Stimulated activated CD8-positive, alpha-beta memory T cell treated with anti-CD3 and anti-CD28 coated beads, Interleukin-4, amount 100 ng/mL, for 24 hours (primary cell): ENCODE measurements at places on chromosomes 7 and 10.

DNA sequence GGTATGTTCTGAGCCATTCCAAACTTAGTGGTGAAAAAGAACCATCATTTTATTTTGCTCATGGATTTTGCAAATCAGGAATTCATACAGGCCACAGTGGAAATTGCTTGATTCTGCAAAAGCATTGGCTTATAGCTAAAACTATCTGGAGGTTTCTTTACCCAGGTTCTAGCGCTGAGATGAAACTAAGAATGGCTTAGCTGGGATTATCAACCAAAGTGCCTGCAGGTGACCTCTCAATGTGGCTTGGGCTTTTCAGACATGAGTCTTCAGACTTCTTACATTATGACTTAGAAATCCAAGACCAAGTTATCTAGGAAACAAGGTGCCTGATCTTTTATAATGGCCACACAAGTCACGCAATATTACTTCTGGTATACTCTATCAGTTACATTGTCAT, 140.1 kb downstream of the HGF start:
- DNase-seq = no peak

DNA sequence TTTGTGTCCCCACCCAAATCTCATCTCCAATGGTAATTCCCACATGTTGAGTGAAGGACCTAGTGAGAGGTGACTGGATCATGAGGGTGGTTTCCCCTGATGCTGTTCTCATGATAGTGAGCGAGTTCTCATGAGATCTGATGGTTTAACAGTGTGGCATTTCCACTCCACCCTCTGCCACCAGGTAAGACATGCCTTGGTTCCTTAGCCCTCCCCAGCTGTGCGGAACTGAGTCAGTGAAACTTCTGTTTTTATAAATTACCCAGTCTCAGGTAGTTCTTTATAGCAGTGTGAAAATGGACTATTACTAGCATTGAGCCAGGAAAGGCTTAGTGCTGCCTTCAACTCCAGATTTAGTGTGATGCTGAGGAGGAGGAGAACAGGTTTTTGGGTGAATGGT, 222.2 kb downstream of the ADRA2A start:
- DNase-seq = no peak

DNA sequence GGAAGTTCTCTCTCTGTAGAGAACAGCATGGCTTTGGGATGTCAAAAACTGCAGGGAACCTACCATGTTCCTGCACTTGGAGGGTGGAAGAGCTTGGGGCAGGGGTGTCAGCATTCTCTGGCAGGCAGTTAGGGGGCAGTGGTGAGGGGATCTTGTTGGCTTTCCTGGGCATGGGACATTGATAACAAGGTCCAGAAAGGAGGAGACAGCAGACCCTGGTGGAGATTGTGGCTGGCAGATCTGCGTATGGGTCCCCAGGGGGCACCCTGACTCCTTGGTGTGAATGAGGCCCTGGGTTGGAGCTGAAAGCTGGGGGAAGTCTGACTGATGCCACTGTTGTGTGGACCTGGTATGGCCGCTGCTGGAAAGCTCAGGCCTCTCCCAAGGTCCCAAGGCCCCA, 22.9 kb upstream of the CAMK2B start:
- no peak for DNase-seq

- DNase-seq = no peak
These were observed 170.5 kb downstream of the C1GALT1 start for GRCh38 chr7:7352845-7353244.

DNA sequence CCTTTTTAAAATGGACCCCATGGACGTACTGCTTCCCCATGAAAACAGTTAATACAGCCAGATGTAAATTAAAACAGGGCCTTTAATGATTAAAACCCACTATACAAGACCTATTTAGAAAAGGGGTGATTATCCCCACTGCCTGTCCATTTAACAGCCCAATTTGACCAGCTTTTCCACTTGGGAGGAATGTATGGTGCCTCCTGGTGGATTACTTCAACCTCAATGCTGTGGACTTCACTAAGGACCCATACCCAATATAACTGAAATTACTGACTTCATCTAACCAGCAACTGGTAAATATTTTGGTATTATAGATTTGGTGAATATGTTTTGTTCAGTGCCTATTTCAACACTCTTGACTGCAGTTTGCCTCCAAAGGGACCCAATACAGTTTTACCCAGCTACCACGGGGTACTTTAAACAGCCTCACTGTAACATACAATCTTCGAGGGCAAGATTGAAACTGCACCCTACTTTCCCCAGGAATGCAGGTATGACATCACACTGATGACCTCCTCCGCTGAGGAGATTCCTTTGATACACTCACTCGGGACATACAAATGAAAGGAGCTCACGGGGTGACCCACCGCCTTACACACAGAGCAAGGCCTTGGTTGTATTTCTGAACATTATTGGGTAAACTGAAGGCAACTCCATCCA, 192.8 kb downstream of the DNAJC1 start:
- DNase-seq = no peak

DNA sequence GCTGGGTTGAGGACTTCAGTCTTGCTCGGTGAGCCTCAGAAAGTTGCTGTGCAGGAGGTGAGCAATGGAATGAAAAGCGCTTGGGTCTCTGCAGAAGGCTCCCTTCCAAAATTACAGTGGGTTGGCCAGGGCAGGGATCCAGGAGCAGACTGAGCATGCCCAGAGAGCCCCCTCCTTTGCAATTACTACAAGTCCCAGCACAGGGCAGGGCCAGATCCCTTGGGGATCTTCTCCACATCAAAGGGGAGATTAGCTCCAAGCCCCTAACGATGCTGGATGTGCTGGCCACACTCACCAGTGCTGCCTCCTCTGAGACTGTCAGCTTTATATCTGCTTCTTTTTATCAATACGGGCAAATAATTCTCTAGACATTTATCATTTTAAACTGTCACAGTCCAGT, 337.5 kb downstream of the RPS24 start:
- DNase-seq = no peak
